Suprapubic skin (tissue), 4 donors: ENCODE measurements at places on chromosomes 12 and 14.
A peak's percentile ranks its signal among the peaks of the same experiment; 100 is the strongest.

GRCh38 chr12:8420506-8420905, 35.3 kb upstream of the CLEC6A start:
- no peak for DNase-seq
- no peaks in the 10 kb centered on the region for H3K36me3 ChIP-seq
- no peak overlapping the region for H3K4me3 ChIP-seq
- no peaks in the 10 kb centered on the region for H3K27me3 ChIP-seq

DNA sequence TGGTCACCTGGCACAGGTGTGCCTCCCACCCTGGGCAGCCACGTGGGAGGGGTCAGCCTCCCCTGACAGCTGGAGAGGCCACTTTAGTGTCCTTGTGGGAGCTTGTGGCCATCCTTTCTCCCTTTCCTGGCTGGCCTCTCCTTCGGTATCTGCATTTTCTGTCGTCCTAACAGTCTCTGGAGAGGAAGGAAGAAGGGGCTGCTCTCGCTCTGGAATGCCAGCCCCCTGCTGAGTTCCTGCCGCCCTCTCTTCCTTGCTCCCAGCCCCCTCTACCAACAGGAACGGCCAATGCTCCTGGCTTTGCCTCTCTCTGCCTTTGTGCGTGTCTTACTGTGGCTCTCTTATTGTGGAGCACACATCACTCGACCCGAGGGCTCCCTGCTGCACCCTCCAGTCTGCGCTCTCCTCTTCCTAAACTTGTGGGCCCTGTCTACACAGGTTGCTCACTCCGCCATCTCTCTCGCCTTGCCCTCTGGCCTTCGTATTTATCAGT, 70.8 kb downstream of the FBXL14 start:
- peaks cover 18% of the 10 kb centered on the region for H3K27me3 ChIP-seq
- no peak overlapping the region for H3K27ac ChIP-seq
- H3K4me3 ChIP-seq = no peak overlapping the region

- no peaks in the 10 kb centered on the region for H3K36me3 ChIP-seq
- no peak overlapping the region for H3K4me3 ChIP-seq
- no peak overlapping the region for H3K27ac ChIP-seq
- DNase-seq = no peak
- no peaks in the 10 kb centered on the region for H3K4me1 ChIP-seq
Measured at GRCh38 chr12:63294327-63294632, 143.3 kb upstream of the AVPR1A start.

GRCh38 chr12:29025937-29026336, 123.1 kb upstream of the FAR2 start:
- H3K27me3 ChIP-seq = no peaks in the 10 kb centered on the region
- H3K36me3 ChIP-seq = no peaks in the 10 kb centered on the region
- H3K4me1 ChIP-seq = no peaks in the 10 kb centered on the region

DNA sequence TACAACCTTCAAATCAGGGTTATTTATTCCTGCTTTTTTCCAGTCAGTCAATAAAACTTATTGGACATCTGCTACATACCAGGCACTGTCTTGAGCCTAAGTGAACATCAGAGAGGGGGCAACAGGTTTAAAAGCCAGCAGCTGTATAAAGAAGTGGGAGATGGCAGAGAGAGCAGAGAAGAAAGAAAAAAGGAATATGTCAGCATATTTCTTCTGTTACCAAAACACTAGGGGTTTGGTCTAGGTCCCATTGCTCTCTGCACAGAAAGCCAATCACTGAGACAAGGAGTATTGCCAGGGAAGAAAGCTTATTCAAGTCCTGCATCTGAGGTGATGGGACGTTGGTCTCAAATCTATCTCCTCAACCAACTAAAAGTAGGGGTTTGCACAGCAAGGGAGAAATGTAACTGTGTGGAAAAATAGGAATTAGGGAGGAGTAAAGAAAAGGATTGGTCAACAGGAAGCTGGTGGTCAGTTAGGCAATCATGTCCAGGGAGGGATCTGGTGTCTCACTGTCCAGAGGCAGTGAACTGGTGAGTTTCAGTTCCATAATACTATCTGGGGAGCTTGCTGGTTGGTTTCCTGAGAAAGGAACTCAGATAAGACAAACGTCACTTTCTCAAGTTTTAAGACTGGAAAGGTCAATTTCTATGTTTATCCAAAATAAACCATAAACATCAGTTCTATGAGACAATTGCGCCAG, 107.5 kb downstream of the PHLDA1 start:
- no peaks in the 10 kb centered on the region for H3K36me3 ChIP-seq
- H3K4me3 ChIP-seq = no peak overlapping the region
- H3K27me3 ChIP-seq = no peaks in the 10 kb centered on the region
- H3K4me1 ChIP-seq = no peaks in the 10 kb centered on the region

DNA sequence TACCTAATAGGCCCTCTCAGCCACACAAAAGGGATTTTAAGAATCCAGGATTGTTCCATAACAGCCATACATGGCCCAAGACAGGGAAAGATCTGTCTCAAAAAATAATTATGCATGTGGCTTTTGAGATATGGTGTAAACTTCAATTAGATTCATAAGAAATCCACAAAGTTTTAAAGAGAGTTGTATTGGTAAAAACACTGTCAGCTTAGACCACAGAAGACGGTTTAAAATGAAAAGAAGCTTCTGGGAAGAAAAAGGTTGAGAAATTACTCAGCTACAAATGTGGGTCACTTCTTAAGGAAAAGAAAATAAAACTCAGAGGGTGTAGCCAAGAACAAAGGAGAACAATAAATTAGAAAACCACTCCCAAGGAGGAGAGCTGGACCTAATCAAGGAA, 191.4 kb downstream of the KIF26A start:
- H3K4me3 ChIP-seq = no peak overlapping the region
- peaks cover 19% of the 10 kb centered on the region for H3K27me3 ChIP-seq
- H3K4me1 ChIP-seq = no peaks in the 10 kb centered on the region
- no peak overlapping the region for H3K27ac ChIP-seq
- H3K36me3 ChIP-seq = no peaks in the 10 kb centered on the region
- no peak for DNase-seq

DNA sequence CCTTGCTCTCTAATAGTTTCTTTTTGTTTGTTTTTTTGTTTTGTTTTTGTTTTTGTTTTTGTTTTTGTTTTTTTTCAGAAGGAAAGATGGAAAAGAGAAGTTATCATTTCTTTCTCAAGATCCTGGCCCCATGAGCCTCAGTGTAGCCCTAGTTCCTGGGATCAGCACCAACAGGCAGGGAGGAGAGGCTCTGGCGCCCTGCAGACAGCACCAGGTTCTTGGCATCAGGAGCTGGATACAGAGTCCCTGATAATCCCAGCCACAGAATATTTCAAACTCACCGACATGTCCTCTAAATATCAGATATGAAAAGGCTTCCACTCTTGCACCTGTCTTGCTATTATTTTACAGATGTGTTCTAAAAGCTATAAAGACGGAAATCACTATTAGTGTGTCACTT, 52.7 kb downstream of the FOXN3 start:
- H3K4me1 ChIP-seq = peaks cover 47% of the 10 kb centered on the region
- DNase-seq = no peak
- no peak overlapping the region for H3K4me3 ChIP-seq
- no peak overlapping the region for H3K27ac ChIP-seq
- H3K27me3 ChIP-seq = no peaks in the 10 kb centered on the region

DNA sequence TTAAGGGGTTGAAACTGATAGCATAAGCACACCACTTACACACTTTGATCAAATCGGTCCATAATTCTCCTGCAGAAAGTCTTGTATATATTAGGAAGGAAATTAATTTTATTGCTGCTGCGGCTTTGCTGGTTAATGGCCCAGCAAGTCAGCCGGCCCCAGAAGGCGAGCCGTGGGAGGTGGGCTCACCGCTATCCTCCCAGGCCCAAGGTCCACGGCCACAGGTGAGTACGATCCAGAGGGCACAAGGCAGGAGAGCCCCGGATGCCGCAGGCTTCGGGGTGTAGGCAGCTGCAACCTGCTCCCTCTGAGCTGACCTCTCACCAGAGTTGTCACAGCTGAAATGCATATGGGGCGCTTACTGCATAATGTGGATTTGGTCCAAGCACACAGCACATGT, 165.7 kb downstream of the TBX5 start:
- no peak for DNase-seq
- H3K36me3 ChIP-seq = no peaks in the 10 kb centered on the region
- peaks cover 64% of the 10 kb centered on the region for H3K27me3 ChIP-seq
- H3K27ac ChIP-seq = no peak overlapping the region

- no peaks in the 10 kb centered on the region for H3K27me3 ChIP-seq
- no peak overlapping the region for H3K27ac ChIP-seq
- H3K36me3 ChIP-seq = no peaks in the 10 kb centered on the region
- H3K4me1 ChIP-seq = no peaks in the 10 kb centered on the region
- no peak for DNase-seq
Measured at GRCh38 chr12:19771858-19772257, 332.6 kb downstream of the AEBP2 start.

- peak overlapping the region; percentile 81 for H3K4me3 ChIP-seq
- H3K27me3 ChIP-seq = no peaks in the 10 kb centered on the region
- DNase-seq = peak; percentile 72
- no peaks in the 10 kb centered on the region for H3K36me3 ChIP-seq
Measured at GRCh38 chr14:64702493-64703394, 1.5 kb upstream of the PLEKHG3 start.

GRCh38 chr12:106919910-106920544, 35.7 kb upstream of the TMEM263 start:
- H3K36me3 ChIP-seq = no peaks in the 10 kb centered on the region
- H3K27ac ChIP-seq = no peak overlapping the region
- H3K27me3 ChIP-seq = no peaks in the 10 kb centered on the region
- no peaks in the 10 kb centered on the region for H3K4me1 ChIP-seq
- H3K4me3 ChIP-seq = no peak overlapping the region

- no peak overlapping the region for H3K27ac ChIP-seq
- no peaks in the 10 kb centered on the region for H3K36me3 ChIP-seq
- H3K4me3 ChIP-seq = no peak overlapping the region
- H3K27me3 ChIP-seq = peaks cover 11% of the 10 kb centered on the region
Measured at GRCh38 chr12:5154091-5154490, 110.4 kb downstream of the KCNA5 start.

DNA sequence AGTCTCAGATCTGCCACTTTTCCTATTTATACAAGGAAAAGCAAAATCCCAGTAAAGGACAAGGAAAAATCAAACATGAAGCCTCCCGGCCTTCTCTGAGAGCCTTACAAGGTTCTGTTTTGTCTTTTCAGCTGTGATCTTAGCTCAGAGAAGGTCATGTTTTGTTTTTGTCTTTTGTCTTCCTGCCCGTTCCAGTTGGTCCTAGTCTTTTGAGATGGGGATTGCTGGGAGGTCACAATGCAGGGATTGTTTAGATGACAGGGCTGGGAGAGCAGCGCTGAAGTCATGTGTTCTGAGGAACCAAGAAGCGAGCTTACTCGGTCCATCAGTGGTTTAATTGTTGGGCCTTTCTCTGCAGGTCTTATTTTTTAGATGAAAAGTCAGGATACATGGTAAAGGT, 6.0 kb downstream of the PLEKHH1 start:
- H3K27me3 ChIP-seq = no peaks in the 10 kb centered on the region
- H3K36me3 ChIP-seq = no peaks in the 10 kb centered on the region
- no peak overlapping the region for H3K4me3 ChIP-seq
- DNase-seq = peak; percentile 8
- H3K27ac ChIP-seq = peak overlapping the region; percentile 28
- H3K4me1 ChIP-seq = peaks cover 16% of the 10 kb centered on the region

DNA sequence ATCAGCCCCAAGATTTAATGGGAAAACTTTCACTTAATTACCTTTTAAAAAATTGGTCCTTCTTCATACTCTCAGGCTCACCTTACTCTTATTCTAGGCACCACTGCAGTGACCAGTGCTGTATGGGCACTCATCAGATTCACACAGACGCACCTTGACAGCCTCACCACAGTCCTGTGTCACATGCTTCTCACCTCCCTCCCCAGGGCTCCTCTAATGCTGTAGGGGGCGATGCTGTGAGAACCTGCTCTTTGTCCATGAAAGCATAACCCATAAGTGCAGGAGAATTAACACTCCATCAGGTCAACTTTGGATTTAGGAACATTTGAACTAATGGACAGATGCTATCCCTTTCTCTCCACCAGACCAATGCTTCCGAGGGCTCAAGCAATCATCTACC, 13.9 kb upstream of the PPP4R3A start:
- H3K27me3 ChIP-seq = no peaks in the 10 kb centered on the region
- DNase-seq = no peak
- no peak overlapping the region for H3K4me3 ChIP-seq
- no peak overlapping the region for H3K27ac ChIP-seq
- no peaks in the 10 kb centered on the region for H3K36me3 ChIP-seq

GRCh38 chr14:29607169-29607568, 320.5 kb downstream of the PRKD1 start:
- H3K36me3 ChIP-seq = no peaks in the 10 kb centered on the region
- H3K27me3 ChIP-seq = no peaks in the 10 kb centered on the region
- no peak for DNase-seq
- H3K4me3 ChIP-seq = no peak overlapping the region
- no peaks in the 10 kb centered on the region for H3K4me1 ChIP-seq

GRCh38 chr12:120413901-120414695, 23.8 kb upstream of the COX6A1 start:
- DNase-seq = no peak
- peaks cover 5% of the 10 kb centered on the region for H3K27me3 ChIP-seq

- peak within 1 kb of the TSS; percentile 75 for H3K4me3 ChIP-seq
- H3K36me3 ChIP-seq = no peaks in the 10 kb centered on the region
- H3K4me1 ChIP-seq = peaks cover 28% of the 10 kb centered on the region
- H3K27me3 ChIP-seq = no peaks in the 10 kb centered on the region
- DNase-seq = peak; percentile 93
Measured at GRCh38 chr12:10212739-10213131, at the start of gene GABARAPL1. TSS of gene GABARAPL1 (plus strand) at chr12:10212877. CDS start at chr12:10213130, 253 bp downstream.

DNA sequence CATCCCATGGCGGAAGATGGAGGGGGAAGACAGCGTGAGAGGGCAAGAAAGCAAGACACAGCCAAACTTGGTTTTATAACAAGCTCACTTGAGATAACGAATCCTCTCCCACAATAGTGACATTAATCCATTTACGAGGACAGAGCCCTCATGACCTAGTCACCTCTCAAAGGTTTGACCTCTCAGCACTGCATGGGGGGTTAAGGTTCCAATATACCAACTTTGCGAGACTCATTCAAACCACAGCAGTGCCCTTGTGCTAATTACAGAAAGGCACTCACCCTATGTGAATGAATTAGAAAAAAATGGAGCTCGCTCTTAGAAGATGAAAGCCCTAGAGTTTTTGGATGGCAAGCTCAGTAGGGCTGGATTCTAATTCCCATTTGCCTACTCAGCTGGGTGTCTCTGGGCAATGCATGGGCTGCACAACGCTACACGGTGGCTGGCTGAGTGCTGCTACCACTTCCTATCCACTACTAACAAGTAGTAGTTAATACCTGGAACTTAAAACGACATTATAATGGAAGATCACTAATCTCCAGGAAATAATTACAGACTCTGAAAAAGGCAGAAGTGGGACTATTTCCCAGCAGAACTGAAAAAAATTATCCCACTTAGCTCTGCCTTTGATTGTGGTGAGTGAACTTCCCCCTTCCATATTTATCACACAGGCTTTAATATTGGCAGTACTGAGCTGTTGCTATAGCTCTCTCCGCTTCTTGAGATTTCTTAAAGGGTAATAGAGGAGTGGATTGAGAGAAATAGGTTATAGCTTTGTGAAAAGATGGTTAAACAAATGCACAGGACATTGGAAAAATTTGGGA, 27.5 kb downstream of the TESPA1 start:
- no peak overlapping the region for H3K4me3 ChIP-seq
- H3K4me1 ChIP-seq = no peaks in the 10 kb centered on the region
- no peaks in the 10 kb centered on the region for H3K27me3 ChIP-seq
